Aorta (tissue), 5 donors: ENCODE measurements at places on chromosomes 16 and 17. TPM values are rescaled to one million over a fixed set of nuclear protein-coding genes. Genes with fewer than 3 reads are reported as not detected.

DNA sequence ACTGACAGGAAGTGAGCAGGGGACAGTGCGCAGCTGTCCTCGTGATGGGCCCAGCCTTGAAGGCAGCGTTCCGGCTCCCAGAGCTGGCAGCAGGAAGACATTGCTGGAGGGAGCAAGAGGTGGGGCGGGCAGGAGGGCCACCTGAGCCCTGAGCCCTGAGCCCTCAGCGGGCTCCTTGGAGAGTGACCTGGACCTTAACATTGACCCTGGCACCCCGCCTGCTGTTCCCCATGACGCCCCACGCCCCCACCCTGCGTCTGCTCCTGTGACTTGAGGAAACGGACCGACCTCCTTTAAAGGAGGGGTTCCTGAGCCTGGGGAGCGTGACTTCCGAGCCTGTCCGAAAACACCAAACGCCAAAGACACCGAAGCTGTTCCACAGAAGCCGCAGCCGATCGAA is 25.1 kb upstream of the ENPP7 start:
- DNase-seq = no peak
- no peaks in the 10 kb centered on the region for H3K36me3 ChIP-seq
- H3K27ac ChIP-seq = no peak overlapping the region
- no peak overlapping the region for H3K4me3 ChIP-seq
- H3K27me3 ChIP-seq = no peaks in the 10 kb centered on the region
- H3K4me1 ChIP-seq = no peaks in the 10 kb centered on the region

GRCh38 chr16:57735755-57736418 is at the start of gene KATNB1:
TSS of gene KATNB1 (plus strand) at chr16:57735770. CDS start at chr16:57737244, 1,474 bp downstream.
- H3K4me1 ChIP-seq = peaks cover 3% of the 10 kb centered on the region
- no peaks in the 10 kb centered on the region for H3K27me3 ChIP-seq
- no peaks in the 10 kb centered on the region for H3K36me3 ChIP-seq

DNA sequence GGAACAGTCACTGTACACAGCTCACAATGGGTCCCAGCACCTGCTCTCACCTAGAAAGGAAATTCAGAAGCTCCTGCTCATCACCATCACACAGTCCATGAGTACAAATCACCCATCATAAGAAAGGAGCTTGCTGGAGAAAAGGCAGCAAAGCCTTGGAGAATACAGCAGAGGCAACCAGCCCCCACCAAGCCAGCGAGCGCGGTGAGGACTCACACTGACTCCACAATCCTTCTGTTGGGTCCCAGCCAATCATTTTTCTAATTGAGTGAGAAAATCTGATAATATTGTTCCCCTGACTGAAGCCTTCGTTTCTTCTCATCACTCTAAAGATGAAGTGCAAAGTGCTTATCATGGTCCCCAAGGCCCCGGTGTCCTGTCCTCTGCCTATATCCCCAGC is 298.3 kb downstream of the SLC39A11 start:
- no peak for DNase-seq
- H3K27ac ChIP-seq = no peak overlapping the region
- H3K27me3 ChIP-seq = no peaks in the 10 kb centered on the region
- no peaks in the 10 kb centered on the region for H3K4me1 ChIP-seq

DNA sequence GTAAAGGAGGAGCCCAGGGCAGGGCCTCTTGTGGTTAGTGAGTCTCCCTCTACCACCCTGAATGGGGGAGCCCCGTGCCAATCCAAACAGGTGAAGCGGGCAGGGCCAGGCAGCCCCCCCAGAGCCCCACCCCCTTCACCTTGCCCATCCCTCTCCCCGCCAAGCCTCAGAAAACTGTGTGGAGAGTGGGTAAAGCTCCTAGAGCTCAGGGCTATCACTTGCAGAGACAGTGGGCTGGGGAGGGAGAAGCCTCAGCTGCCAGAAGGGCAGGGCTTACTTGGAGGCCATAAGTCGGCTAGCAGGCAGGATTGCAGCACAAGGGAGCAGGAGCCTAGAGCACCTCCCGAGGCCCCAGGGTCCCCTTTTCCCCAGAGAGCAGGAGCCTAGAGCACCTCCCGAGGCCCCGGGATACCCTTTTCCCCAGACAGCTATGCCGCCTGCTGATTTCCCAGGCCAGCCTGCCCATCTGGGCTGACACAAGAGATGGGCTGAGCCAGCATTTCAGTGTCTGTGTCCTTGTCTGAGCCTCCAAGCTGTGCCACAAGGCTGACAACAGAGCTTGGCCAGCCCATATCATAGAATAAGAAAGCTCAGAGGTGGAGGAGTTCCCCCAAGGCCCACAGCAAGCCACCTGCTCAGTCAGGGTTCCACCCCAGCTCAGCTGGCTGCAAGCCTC is 6.7 kb upstream of the KRT14 start:
- H3K4me1 ChIP-seq = no peaks in the 10 kb centered on the region
- DNase-seq = peak; percentile 34
- no peaks in the 10 kb centered on the region for H3K36me3 ChIP-seq
- no peaks in the 10 kb centered on the region for H3K27me3 ChIP-seq

- H3K27ac ChIP-seq = peak overlapping the region; percentile 91
- H3K4me3 ChIP-seq = no peak overlapping the region
- DNase-seq = peak; percentile 88
- no peaks in the 10 kb centered on the region for H3K27me3 ChIP-seq
Measured at GRCh38 chr17:63675607-63676546, 24.0 kb downstream of the LIMD2 start.

GRCh38 chr16:76940251-76940650 is 250.7 kb upstream of the MON1B start:
- H3K27ac ChIP-seq = no peak overlapping the region
- no peaks in the 10 kb centered on the region for H3K36me3 ChIP-seq
- no peak overlapping the region for H3K4me3 ChIP-seq

- H3K27ac ChIP-seq = no peak overlapping the region
- H3K27me3 ChIP-seq = no peaks in the 10 kb centered on the region
- no peaks in the 10 kb centered on the region for H3K36me3 ChIP-seq
- H3K4me1 ChIP-seq = no peaks in the 10 kb centered on the region
- peak; percentile 79 for DNase-seq
- H3K4me3 ChIP-seq = no peak overlapping the region
Measured at GRCh38 chr17:4599505-4600281, 15.4 kb downstream of the SMTNL2 start.

Gene PABPN1L
- polyA plus RNA-seq = not detected

Gene KRT39
- polyA plus RNA-seq = not detected

DNA sequence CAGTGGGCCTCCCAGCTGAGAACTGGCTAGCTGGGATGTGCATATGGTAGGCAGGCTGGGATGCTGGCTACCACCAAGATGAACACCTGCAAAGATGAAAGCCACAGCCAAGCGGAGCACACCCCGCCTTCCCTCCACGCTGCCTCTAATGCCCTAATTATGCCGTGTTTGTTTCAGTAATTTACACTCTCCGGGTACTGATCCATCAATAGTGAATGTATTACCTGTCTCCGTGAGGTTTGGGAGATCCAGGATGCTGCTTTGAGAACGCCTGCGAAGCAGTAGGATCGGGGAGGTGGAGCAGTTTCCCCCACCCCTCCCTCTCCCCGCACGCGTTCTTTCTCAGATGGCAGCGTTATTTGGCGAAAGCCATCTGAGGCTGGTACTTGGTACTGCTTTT is 28.9 kb upstream of the GSE1 start:
- H3K36me3 ChIP-seq = no peaks in the 10 kb centered on the region
- no peak overlapping the region for H3K27ac ChIP-seq
- no peaks in the 10 kb centered on the region for H3K4me1 ChIP-seq
- no peaks in the 10 kb centered on the region for H3K27me3 ChIP-seq
- DNase-seq = no peak

DNA sequence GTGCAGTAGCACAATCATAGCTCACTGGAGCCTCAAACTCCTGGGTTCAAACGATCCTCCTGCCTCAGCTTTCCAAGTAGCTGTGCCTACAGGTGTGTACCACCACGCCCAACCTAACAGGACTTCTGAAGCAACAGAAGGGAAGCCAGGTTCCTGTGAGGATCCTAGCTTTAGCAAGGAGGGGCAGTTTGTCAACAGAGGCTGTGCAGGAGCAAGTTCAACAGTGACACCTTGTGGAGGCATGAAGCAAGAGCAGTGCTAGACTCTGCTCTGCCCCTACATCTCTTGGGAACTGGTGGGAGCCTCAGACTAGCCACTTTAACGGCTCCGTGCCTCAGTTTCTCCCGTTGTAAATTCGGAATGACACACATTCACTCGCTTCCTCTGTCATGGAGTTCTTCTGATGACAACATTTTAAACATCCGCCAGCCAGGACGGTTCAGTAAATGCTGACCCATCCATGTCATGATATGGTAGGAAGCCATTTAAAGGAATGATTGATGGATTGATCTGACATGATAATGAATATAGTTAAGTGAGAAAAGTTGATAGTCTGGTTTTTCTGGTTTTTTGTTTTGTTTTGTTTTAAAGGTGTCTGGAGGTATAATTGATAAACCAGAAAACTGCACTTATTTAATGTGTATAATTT is 218.7 kb downstream of the MRTFB start:
- no peak overlapping the region for H3K4me3 ChIP-seq
- H3K4me1 ChIP-seq = no peaks in the 10 kb centered on the region
- H3K36me3 ChIP-seq = no peaks in the 10 kb centered on the region
- no peak for DNase-seq
- H3K27ac ChIP-seq = no peak overlapping the region
- H3K27me3 ChIP-seq = no peaks in the 10 kb centered on the region

Gene SEPTIN12
- polyA plus RNA-seq = not detected

- H3K27me3 ChIP-seq = no peaks in the 10 kb centered on the region
- DNase-seq = peak; percentile 50
- no peaks in the 10 kb centered on the region for H3K4me1 ChIP-seq
Measured at GRCh38 chr17:30290696-30291542, 825 bp downstream of the BLMH start.

DNA sequence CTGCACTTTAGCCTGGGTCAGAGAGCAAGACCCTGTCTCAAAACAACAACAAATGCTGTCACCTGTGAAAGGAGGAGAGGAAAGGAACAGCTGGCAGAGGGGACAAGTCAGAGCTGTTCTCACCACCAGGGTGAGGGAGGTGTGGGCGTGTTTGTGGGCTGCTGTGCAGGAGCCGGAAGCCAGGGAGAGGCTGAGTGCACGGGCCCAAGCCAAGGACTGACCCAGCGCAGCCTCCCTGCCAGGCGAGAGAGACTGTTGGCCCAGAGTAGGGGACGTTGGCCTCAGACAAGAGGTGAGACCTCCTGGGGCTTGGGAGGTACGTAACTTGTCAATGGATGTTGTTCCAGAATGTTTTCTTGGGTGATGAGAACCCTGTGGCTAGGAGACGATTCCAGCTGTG is 10.7 kb downstream of the SPNS2 start:
- DNase-seq = peak; percentile 91
- no peaks in the 10 kb centered on the region for H3K36me3 ChIP-seq
- H3K4me3 ChIP-seq = no peak overlapping the region

- no peak for DNase-seq
- H3K27ac ChIP-seq = no peak within 1 kb of the TSS
- H3K27me3 ChIP-seq = no peaks in the 10 kb centered on the region
- H3K4me3 ChIP-seq = no peak within 1 kb of the TSS
- H3K36me3 ChIP-seq = no peaks in the 10 kb centered on the region
Measured at GRCh38 chr17:49210158-49211029, at the start of the genes ABI3 and GNGT2. TSS of gene ABI3 (plus strand) at chr17:49210707. CDS start at chr17:49210725, 18 bp downstream. TSS of gene GNGT2 (minus strand) at chr17:49210574. CDS start at chr17:49207422, 3,152 bp downstream.

DNA sequence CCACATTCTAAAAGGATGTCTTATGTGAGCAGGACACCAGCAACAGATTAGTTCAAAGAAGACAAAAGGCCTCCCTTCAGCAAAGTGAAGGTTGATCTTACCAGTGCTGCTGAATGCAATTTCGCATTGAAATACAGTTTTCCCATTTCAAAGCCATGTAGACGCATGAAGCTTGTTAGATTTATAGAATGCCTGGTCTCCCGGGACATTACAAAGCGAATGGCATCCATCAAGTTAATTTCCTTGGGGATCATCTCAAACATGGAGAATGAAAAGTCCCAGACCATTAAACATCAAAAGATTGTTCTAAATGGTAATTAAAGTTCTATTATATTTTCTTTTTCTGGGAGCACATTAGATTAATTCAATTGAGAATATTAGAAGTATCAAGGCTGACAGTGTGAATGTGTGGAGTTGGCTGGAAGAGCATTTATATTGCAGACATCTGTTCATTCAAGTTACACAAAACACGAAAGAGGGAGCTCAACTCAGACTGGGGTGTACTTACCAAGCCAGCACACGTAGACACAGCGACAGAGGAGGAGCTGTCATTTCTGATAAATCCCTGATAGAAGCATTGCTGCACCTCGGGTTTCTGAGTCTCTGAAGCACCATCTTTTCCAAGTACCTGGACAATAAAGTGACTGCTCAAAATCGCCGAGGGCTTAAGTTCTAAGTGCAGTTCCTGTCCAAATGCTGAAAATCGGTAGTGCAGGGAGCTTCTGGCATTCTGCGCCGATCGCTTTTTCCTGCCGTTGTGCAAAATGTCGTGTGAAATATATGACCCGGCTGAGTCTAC is 3.8 kb downstream of the ADAMTS18 start:
- no peaks in the 10 kb centered on the region for H3K27me3 ChIP-seq
- H3K27ac ChIP-seq = no peak overlapping the region
- DNase-seq = no peak
- H3K4me1 ChIP-seq = no peaks in the 10 kb centered on the region
- H3K36me3 ChIP-seq = no peaks in the 10 kb centered on the region
